ENCODE measurements at places on chromosomes 12 and 14.

GRCh38 chr14:93309427-93309966, 23.3 kb downstream of the BTBD7 start:
- DNase-seq: no peak

DNA sequence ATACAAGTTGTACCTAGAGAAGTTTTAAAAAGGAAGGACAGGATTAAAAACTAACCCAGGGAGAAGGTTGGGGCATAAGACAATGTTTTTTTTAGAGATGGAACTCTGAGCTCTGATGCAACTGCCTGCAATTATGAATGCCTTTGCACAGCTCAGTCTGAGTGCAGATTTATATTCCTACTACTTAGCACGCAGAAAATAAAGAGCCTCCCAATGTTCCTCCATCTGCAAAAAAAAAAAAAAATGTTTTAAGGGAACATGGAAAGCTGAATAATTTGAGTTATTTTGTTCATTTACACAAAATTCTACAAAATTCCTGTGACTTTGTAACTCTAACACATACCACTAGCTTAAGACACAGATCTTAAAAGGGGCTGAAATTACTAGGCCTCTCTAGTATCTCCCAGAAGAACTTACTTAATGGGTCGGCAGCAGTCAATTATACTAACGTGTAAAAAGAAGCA, 15.7 kb downstream of the CLIP1 start:
- no peak for DNase-seq

- DNase-seq: no peak
Observed at GRCh38 chr12:39389399-39390150, 53.3 kb downstream of the KIF21A start.

GRCh38 chr14:90990141-90990540, 70.3 kb downstream of the RPS6KA5 start:
- no peak for DNase-seq

GRCh38 chr14:61547186-61548069, 147.9 kb upstream of the HIF1A start:
- DNase-seq: no peak
